ENCODE measurements at places on chromosomes 6 and 20.

GRCh38 chr6:107495971-107496370 lies 6.1 kb downstream of the SOBP start:
- DNase-seq, result no peak

DNA sequence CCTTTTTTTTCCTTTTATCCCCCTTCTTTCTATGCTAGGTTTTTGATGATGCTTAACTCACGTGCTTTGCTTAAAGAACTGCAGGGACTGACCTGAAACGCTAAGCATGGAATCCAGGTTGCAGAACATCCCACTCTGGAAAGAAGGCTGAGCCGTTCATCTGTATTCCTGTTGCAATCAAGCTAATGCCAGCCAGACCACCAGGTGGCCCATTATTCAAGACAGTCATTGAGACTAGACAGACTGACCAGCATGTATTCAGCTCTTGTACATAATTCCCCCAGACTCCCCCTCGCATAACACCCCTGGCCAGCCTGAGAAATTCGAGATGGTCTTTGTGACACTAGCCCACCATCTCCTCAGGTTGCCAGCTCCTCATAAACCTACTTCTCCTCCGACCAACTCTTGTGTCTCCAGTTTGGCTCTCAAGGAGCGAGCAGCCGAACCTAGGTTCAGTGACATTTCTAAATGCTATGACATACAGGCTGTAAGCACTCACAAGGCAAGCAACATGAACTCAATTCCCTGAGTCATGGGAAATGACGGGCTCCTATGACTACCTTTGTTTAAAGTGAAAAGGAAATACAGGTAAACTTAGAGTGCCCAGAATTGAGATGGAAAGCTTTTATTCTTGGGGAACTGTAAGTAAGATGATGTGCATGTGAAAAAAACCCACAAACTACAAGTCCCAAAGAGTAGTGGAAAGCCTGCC lies 309.3 kb upstream of the CDYL start:
- no peak for DNase-seq

GRCh38 chr6:36130667-36131510 lies 576 bp downstream of the MAPK13 start:
- DNase-seq, result no peak

- no peak for DNase-seq
Observed at GRCh38 chr6:154113392-154113791, 74.4 kb downstream of the OPRM1 start.

DNA sequence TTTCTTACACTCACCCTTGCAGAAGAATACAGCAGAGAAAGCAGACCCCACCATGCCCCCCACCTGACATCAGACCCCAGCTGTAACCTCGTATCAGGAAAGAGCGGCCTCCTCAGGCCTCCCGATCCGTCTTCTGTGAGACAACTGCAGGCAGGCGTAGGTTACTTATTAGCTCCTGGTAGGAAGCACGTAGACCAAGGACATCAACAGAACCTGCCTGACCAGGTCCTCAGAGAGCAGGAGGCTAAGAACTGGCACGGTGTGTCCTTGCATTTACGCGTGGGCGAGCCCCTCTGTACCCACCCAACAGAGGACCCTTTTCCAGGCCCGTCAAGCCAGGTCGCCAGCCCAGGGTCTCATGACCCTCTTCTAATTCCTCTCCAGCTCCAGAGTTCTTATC lies 51.0 kb downstream of the ABHD12 start:
- DNase-seq, result no peak

DNA sequence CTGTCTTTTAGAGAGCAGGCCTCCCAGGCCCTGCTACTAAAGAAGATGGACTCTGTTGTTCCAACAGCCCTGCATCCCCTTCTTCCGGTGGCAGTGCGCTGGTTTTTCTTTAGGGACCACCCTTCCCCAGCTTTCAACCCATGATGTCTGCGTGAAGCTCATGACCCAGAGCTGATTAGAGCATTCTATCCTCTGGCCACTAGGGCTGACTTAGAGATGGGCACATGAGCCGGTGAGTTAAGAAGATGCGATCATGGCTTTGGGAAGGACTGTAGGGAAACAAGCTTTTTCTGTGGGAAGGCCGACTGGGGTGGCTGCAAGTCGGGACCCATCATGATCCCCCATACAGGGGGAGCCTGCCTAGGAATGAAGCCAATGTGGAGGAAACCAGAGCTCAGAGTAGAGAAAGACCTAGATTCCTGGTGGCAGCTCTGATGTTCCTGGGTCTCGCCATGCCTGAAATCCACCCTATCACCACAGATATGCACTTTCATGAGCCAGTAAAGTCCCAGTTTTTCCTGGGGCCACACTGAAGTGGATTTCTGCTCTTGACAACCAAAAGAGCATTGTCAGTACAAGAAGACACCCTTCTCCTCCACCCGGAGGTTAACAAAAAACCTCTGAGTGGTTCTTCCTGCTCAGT lies 29.1 kb upstream of the STX16 start:
- no peak for DNase-seq
